ENCODE measurements at places on chromosomes 2 and 18.

DNA sequence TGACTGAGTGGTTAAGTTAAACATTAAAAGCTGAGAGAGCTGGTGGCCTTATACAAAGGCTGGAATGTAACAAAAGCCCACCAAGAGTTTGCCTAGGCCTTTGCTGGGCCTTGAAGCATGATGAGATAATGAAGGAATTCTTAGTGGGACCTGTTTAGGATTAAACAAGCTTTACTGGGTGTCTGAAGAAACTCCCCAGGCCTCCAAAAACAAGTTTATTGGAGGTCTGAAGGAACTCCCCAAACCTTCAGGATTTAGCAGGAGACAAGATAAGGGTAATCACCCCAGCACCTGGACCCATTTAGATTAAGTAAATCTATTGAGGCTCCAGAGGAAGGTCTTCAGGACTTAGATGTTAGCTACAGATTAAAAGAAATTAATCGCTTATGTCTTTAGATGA, 18.7 kb downstream of the PCARE start:
- no peak for DNase-seq

DNA sequence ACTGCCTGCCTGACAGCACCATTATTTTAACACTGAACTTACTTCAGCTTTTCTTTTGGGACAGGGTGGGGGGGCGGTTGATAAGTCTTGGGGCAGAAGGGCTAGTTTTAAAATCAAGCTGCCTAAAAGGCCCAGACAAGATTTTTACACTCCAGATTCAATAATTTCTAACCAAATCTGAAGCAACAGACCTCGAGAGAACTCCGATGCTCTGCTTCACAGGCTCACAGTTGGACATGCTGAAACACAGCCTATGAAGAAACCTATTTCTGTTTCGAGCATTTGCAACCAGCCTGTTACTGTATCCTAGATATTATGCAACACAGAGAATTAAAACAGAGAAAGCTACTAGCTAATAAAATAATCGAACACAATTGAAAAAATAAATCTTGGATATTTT, 1.3 kb upstream of the MYT1L start:
- DNase-seq: no peak

GRCh38 chr18:67733088-67733487, 216.6 kb upstream of the DSEL start:
- DNase-seq: no peak

GRCh38 chr2:189560273-189560586, 20.4 kb downstream of the SLC40A1 start:
- no peak for DNase-seq

DNA sequence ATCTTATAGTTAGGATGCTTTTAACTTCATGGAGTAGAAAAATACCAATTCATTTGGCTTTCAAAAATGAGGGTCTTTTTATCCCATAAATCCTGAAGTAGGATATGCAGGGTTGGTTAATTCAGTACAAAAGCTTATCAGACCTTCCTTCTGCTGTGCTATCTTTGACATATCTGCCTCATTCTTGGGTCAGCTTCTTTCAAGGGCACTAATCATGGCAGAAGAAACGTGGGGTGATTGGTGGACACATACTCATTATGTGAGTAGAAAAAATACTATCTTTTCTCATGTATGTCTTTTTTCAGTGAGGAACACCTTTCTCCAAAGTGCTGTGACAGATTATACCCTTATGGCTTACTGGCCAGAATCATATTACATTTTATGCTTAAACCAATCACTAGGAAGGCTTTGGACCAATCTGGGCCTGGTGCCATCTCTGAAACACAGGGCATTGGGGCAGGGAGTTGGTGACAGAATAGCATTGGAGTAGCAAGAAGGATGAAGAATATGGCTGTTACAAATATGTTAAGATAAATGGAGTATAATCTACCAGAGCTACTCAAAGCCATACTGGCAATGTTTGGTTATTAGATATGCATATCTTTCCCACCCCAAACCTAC, 10.1 kb downstream of the UGP2 start:
- no peak for DNase-seq

DNA sequence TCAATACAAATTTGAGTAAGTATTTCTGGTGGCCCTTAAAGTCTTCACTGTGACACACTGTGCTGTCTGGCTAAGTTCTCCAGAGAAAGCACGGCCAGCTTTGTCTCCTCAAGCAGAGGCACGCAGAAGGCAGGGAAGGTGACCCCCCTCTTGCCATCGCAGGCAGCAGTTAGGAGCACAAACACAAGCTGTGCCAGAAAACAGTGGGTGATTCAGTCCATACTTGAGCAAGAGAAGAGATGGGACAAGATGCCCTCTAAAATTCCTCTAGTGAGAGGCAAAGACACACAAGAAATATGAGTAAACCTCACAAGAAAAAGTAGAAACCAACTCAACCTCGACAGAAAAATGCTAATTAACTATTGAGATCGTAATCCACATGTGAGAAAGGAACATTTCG, 9.8 kb downstream of the MCEE start:
- DNase-seq: no peak

DNA sequence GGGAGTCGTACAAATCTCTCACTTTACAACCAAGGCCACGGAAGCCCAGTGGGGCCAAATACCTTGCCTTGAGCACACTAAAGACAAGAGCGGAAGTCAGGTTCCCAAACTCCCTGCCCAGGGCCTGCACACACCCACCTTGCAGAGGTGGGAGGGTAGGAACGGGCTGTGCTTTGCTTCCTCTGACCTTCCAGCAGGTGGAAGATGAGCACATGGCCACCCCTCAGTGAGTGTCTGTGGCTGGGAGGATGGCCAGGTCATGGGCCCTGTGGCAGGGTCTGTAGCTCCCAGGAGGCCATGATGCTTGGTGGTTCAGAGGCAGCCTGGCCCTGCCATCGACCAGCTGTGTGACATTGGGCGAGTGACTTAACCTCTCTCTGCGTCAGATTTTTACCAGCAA, 218.2 kb downstream of the ZBTB7C start:
- DNase-seq: no peak

GRCh38 chr2:24050041-24050979, 769 bp downstream of the FKBP1B start:
- no peak for DNase-seq

DNA sequence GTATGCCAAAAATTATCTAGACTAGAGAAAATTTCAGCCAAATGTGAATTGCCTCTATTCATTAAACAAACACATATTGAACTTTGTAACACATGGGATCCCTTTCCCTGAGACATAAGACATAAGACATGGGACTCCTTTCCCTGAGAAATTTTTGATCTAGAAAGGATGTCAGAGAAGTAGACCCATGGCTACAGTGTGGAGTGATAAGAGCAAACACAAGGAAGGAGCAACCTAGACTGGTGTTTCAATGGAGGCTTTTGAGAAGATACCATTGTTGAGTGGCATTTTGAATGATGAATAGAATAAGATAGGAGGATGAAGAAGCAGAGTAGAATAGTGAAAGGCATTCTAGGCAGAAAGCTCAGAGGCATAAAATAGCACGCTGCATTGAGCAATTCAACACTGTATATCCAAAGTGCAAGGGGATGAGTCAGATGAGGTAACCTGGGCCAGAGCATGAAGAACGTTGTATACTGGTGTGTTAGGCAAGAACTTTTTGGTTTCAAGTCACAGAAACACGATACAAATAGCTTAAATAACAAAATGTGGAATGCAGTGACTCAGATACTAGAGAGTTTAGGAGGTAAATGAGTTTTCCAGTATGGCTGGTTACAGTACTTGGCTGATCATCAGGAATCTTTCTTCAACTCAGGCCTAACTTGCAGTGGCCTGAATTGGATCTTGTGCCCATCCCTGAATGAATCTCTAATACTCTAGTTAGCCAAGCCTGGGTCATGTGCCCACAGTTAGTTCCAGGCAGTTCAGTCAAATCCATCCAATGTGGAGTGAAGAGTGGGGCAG, 129.8 kb upstream of the TANK start:
- no peak for DNase-seq

GRCh38 chr2:100188326-100188725, 45.9 kb upstream of the AFF3 start:
- no peak for DNase-seq

- DNase-seq: no peak
Measured at GRCh38 chr2:69181806-69182427, 168.9 kb downstream of the ANTXR1 start.

DNA sequence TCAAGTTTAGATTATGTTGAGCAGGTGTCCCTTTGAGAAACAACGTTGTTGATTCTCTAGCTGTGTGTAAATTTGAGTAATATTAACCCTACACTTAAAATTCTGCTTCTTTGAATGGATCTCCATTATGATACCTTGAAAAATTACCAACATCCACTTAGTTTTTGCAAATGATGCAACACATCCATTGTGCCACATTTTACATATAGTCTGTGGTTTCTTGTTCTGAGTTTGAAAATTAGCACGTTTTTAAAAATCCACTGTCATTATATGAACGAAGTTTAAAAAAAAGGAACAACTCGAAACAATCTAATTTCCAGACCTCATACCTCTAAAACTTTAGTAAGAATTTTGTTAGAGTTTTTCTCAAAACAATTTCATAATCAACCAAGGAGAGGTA, 37.7 kb downstream of the PIK3C3 start:
- DNase-seq: no peak

DNA sequence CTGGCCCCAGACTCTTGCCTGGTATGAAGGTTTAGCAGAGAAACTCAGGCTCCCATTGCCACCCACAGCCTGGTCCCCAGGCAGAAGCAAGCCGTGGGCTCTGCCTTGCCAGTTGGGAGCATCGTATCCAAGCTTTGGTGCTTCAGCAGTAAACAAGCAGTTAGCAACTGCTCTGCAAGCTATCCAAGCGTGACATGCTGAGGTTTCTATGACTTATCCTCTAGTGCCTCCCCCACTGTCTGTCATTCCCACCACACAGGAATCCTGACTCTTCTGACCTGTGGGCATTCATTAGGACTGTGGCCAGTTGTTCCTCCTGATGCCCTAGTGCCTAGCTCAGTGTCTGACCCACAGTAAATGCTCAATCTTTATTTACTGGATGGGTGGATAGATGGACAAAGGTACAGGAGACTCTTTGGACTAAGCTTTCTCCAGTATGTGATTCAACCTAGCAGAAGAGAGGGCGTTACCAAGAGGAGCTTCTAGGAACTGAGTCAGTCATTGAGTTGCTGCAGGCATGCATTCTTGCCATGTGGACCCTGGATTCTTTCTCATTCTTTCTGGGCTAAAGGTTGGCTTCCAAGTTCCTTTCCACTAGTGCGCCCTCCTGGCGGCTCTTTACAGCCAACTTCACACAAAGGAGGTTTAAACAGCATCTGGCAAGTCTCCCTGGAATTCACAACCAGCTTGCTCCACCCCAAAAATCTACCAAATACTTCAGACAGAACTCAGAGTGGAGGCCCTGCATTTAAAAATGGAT, 40.6 kb upstream of the MRPL19 start:
- no peak for DNase-seq

DNA sequence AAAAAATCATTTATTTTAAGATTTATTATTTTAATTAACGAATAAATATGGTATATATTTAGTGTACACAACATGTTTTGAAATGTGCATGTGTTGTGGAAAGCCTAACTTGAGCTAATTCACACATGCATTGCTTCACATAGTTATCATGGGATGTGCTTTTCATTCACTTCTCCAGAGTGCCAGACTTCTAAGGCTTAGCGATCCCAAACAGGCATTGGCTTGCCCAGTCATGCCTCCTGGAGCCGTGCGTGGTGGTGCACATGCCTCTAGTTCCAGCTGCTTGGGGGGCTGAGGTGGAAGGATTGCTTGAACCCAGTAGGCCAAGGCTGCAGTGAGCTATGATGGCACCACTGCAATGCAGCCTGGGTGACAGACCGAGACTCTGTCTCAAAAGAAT, 40.5 kb downstream of the ARHGEF4 start:
- no peak for DNase-seq

DNA sequence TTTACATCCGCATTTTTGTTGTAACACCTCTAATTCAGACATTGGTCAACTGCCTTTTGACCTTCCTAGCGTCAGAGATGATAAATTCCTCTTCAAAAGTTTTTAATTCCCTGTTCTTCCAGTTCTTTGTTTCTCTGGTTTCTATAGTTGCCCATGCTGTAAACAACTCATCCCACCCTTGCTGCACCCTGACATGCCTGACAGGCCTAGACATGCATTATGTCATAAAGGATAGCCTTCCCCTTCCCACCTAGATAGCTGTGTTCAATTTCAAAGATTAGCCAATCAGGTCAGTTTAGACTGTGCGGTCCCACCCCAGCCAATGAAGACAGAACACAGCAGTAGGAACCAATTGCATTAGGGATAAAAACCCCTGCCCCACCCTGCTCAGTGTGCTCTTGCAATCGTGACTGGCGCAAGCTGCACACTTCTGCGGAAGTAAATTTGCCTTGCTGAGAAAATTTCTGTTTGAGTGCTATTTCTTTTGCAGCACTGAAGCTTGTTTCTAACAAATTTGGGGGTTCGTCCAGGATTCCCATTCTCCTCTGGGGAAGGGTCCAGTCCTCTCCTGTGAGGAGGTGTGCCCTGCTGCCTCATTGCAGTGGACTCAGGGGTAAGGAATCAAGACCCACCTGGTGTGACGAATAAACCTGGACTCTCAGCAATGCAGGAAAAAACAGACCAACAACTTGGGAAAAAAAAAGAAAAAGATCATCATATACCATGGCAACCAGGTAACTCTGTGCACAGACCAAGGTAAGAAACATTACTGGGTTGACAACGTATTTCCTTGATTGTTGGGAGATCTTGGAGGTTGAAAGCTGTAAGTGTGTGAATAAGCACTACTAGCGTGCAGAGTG, 9.1 kb upstream of the SAP130 start:
- DNase-seq: no peak

- DNase-seq: no peak
Measured at GRCh38 chr2:239131521-239131920, 269.3 kb downstream of the HDAC4 start.

GRCh38 chr2:231672617-231673347, 35.5 kb upstream of the PTMA start:
- DNase-seq: no peak

- DNase-seq: no peak
Measured at GRCh38 chr2:237355701-237356100, 58.3 kb downstream of the COL6A3 start.

- no peak for DNase-seq
Measured at GRCh38 chr2:25000503-25001324, 29.0 kb upstream of the DNAJC27 start.

DNA sequence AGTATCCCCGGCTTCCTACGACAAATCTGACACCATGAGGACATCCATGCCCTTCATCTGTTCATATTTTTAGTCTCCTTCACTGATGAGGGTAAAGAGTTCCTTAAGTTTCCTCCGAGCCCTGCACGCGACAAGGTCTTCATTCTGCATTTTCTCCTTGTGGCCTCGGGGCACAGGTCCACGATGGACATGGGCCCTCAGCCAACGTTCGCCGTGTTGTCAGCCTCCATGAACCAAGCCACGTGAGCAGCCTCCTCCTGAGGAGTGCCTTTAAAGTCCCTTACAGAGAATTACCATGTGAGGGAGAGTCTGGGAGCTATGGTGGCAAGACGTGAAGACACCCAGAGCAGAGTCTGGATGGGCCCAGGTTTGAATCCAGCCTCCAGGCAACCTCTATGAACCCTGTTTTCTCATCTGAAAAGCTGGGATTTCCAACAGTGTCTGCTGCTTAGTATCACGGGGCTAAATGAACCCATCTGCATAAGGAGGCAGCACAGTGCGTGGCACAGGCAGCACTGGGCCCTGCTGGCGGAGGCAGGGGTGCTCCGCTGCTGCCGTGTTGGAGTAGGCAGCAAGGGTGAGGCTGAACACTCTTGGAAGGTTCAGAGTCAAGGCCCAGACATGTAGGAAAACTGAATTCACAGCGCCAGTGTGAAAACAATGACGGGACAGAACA, 54.1 kb downstream of the EIPR1 start:
- DNase-seq: no peak

Measured in activated gamma-delta T cell treated with anti-CD3 and anti-CD28 coated beads, Interleukin-2, amount 50 U/mL, for 16 hours (primary cell).